Esophagus squamous epithelium (tissue), 5 donors: ENCODE measurements at places on chromosomes 6 and 20.

GRCh38 chr6:44298864-44299263 is 14.3 kb downstream of the AARS2 start:
- DNase-seq: no peak

DNA sequence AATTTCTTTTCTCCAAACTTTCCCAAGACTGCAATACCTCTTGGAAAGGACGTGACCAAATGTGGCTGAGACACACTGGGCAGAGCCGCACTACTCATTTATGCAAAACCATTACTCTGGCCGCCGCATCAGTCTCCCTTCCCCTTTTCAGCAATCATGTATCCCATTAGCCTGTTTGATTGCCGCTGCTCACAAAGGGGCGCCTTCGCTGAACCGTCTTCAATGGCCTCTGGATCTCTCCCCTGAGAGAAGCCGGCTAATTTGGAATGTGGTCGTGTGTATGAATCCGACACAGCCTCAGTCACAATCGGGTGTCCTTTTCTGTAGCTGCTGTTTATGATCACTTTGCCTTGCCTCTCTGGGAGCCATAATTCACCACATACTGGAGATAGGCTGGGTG is 361.1 kb downstream of the ZFAND3 start:
- DNase-seq: no peak

GRCh38 chr6:33314515-33314942 is 651 bp upstream of the TAPBP start:
- no peak for DNase-seq

DNA sequence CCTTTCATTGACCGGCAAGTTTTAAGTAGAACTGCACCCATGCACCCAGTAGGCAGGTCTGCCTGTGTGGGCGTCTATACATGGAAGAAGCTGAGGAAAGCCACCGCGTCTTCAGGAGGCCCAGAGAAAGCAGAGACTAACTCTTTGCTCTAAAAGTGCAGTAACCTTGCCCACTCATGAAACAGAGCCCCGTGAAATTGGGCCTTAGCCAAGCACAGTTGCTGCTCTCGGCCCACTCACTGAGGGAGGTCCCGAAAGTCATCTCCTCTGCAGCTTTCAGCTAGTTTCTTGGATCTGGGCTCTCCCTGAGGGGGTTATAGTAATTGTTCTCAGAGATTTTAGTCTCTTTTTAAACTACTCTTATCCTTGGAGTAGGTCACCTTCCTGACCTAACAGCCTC is 74.0 kb upstream of the SYNJ2 start:
- DNase-seq: no peak

- DNase-seq: no peak
These were observed 192.1 kb downstream of the SAMD5 start for GRCh38 chr6:147700436-147701209.

DNA sequence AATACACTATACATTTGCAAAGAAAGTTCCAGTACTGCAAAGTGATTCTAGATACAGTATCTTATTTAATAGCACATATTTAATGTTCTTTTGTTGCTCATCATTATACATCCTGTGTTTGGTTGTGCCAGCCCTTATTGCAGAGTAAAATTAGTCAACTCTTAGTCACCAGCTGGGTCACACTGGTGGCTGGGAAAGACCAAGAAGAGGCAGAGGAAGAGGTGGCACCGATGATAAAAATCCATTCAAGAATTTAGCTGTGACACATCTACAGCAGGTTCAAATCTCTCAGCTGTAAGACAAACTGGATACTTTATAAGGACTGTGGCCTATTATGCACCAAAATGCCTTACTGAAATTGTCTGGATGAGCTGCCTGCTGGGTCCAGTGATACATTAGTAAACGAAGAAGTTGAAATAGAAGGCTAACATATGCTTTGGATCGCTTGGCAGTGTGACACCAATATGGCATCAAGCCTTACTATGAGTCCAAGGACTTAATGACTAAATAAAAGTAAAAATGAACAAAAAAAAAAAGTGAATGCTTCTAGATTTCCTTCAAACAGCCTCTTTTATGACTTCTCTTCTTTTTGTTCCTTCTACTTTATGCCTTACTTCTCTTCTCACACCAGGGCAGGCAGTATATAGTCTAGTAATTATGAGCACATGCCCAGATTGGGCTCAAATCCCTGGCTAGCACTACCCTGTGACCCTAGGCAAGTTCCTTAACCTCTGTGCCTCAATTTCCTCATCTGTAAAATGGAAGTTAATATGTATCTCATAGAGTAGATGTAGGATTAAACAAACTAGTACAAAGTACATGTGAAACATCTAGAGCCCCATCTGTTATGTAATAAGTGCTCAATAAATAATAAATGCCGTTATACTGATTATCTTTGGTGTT is 29.4 kb upstream of the RNF8 start:
- DNase-seq: no peak

DNA sequence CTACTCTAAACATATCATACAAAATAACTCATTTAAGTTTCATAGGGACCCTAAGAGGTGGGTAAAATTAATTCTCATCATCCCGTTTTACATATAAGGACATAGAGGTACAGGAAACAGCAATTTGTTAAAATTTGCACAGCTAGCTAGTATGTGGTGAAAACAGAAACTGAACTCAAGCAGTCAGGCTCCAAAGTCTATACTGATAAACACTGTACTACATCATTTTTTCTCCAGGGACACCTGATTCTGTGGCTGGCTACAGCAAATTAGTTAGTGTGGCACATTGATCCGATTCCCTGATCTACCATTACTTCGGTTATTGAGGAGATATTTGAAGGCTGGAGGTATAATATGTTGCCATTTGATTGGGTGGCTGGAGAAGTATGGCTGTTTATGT is 36.2 kb upstream of the E2F3 start:
- DNase-seq: no peak

DNA sequence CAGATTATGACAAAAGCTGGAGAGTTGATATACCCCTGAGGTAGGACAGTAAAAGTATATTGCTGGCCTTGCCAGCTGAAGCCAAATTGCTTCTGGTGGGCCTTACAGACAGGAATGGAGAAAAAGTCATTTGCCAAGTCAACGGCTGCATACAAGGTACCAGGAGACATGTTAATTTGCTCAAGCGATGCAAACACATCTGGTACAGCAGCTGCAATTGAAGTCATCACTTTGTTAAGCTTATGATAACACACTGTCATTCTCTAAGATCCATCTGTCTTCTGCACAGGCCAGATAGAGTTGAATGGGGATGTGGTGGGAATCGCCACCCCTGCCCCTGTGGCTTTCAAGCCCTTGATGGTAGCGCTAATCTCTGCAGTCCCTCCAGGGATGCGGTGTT is 40.4 kb upstream of the POPDC3 start:
- DNase-seq: no peak
